ENCODE measurements at places on chromosomes 6 and 20.

GRCh38 chr6:25306379-25306778, 27.2 kb downstream of the CARMIL1 start:
- no peak for DNase-seq

DNA sequence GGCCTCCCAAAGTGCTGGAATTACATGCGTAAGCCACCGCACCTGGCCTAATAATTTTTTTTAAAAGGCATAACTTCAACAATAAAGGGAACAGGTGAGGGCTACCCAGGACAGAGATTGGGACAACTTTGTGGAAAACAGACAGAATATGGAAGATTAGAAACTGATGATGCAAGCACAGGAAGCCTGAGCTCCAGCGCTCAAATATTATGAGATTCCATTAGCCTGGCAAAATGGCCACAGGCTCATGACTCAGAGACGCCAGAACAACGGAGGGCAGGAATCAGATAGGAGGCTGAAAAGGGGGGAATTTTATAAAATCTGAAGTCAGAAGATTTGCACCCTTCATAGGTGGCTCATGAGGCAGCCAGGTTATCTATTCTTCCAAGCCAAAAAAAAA, 103.1 kb upstream of the MRPS10 start:
- DNase-seq: no peak

GRCh38 chr6:23532227-23532626, 593.8 kb upstream of the NRSN1 start:
- DNase-seq: no peak

- no peak for DNase-seq
Observed at GRCh38 chr20:44209686-44210405, 725 bp downstream of the OSER1 start.

DNA sequence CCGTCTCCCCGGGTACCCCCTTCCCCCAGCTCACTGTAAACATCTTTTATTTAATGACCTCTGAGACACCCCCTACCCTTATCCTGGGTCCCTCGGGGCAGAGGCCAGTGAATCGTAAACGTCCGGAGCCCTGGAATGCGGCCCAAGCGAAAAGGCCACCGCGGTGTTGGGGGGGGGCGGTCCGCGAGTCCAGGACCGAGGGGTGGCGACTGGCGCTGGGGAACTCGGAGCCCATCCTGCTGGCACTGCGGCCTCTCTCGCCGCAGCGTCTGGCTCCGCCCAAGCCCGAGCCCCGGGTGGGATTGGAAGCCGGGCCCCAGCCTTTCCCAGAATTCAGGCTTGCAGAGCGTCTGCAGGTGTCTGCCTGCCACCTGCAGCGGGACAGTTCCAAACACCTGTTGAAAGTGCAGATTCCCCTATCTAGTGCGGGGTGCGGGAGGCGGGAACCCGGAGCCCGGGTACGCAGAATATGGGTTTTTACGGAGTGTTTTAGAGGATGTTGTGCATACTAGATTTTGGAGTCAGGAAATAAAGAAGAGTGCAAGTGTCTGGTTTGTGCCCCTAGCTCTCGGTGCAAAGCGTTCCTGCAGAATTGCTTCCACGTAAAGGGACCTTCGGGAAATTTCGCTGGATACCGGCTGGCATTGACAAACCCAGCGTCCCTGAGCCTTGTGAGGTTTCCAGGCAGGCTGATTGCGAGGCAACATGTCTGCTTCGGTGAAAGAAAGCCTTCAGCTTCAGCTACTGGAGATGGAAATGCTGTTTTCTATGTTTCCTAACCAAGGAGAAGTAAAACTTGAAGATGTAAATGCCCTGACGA, 800 bp downstream of the RWDD2A start:
- peak; percentile 14 for DNase-seq

DNA sequence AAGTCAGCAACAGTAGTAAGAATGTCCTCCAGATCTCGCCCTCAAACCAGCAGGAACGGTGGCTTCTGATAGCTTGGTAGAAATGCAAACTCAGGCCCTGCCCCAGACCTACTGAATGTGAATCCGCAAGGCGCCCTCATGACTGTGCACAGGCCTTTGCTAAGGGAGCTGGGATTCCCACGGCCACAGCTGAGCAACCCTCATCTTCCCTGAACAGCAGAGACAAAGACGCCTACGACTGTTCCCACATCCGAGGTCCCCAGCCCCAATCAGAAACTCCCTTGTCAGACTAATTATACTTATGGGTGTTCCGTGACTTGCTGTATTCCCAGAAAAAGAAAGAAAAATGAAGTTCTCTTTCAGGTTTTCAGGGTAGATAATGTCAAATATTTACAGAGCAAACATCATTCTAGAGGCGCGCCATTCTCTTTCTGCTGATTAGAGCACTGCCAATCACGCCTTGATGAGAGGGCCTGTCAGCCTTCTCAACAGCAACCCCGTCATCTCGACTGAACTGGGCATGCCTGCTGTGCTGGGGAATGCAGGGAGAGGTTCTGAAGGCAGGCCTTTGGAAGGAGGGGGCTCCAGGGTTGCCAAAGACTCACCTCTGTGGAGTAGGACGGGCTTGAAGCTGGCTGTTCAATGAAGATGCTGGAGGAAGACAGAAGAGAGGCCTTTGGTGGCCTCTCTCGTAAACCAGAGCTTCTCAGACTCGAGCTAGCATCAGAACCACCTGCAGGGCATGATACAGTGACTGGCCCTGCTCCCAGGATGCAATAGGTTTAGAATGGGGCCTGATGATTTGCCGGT, 79.9 kb downstream of the ZNF217 start:
- no peak for DNase-seq

DNA sequence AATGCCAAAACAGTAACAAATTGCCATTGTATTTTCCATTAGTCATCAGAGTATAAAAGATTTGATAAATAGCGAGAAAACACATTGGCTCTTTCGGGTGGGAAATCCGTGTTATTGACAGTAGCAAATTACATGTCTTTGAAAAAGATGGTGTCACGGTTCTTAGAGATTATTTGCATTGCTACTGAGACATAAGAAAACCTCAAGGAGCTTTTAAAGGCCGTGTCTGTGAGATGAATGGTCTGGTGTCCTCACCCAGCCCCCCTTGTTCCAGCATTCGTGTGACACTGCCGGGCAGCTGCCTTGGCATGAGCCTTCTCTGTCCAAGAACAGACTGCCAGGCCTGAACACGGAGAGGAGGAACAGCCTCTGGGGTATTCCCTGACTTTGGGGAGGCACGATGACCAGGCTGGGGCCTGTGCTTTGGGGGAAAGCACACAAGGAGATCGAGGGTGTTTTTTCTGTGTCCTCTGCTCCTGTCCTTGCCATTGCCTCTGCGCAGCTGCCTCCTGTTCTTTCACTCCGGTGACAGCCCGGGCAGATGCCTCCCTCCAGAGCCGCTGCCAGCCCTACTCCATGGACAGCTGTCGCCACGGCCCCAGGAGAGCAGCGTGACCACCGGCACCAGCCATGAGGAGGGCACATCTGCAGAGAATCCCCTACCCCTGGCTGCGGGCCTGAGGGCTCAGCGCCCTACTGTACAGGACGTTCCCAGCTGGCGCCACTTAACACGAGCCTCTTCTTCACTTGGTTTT, 167.7 kb upstream of the CDYL start:
- peak; percentile 16 for DNase-seq

DNA sequence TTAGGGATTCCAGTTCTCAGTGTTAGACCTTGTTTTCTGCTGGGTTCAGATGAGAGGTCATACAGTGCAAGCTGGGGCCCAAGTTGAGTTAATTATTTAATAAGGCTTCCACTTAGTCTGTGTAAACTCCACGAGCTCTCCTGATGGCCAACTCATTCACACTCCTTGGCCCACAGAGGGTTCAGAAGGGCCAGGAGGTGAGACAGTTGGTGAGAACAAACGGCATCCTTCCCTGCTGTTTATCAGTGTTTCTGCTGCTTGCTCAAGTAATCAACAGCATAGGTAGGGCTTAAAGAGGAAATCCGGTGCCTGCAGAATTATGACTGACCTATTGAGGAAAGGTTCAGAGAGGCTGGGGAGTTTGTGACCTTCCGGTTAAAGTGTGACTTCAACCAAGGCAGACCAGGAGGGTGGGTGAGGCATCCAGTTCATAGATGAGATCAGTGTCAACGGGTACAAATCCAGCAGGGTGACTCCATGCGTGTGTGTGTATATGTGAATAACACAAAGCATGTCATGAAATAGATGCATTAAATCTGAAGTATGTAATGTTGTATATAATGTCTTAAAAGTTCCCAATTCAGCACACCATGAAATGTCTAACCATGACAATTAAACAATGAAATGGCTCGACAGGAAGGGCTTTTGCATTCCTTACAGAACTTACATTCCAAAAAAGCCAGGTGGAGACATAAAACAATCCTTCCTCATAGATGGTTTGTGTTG, 37.4 kb upstream of the BCAS1 start:
- DNase-seq: no peak
